GM13976 (cell line): ENCODE measurements at places on chromosomes 4 and X.

DNA sequence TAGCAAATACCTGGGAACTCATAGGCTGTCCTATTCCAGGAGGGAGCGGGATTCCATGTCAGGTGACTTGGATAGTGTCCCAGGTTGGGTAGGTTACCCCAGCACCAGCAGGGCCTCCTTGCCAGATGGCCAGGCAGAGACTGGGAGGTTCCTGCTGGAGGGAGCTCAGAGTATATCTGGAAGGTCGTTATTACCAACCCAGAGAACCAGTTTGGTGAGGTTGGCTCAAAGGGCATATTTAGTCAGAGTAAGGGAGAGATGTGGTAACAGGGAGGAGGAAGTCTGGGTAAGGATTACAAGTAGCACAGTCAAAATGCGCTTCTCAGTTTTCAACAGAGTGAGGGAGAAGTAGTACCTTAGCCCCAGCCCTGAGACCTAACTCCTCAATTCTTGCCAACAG lies 53.3 kb upstream of the LNX1 start:
- DNase-seq, result no peak

DNA sequence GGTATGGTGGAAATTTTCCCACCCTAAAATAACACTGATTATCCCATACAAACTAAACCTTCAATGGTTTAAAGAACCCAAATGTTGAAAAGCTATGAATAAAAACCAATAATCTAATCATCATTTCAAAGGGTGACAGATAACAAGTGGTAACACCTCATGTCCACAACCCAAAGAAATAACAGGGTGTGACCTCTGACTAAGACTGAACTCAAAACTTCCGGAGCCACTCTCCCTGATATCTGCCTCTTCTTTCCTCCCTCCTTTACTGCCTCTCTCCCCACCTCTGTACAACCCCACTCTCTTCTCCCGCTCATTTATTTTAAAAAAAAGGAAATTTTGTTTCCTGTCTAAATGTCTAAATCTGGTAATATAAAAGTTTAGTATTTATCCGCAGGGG lies 11.5 kb downstream of the FBXW7 start:
- no peak for DNase-seq

GRCh38 chrX:114071412-114071811 lies 512.5 kb upstream of the HTR2C start:
- no peak for DNase-seq

- DNase-seq, result no peak
Measured at GRCh38 chr4:40190880-40191815, 5.7 kb upstream of the RHOH start.

DNA sequence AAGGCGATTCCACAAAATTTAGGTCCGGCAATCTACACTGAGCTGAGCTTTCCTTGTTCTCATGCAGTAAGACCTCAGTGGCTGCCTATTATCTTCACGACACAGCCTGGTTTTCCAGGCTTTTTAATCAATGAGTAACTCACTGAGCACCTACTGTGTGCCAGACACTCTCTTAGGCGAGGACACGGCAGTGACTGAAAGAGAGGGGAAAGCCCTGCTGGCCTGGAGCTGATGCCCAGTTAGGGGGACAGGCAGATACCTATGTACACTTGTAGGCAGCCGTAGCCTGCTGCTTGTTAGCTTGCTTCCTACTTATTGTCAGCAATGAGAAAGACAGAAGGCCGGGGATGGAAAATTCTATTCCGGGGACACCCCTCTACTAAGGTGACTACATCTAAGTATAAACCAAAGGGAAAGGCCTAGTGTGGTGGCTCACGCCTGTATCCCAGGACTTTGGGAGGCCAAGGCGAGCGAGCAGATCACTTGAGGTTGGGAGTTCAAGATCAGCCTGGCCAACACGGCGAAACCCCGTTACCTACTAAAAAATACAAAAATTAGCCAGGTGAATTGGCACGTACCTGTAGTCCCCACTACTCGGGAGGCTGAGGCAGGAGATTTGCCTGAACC lies 3.8 kb downstream of the WDR1 start:
- no peak for DNase-seq

- no peak for DNase-seq
Measured at GRCh38 chr4:130043732-130044160, 947.8 kb downstream of the C4orf33 start.

- DNase-seq, result no peak
Measured at GRCh38 chrX:68848189-68848940, 19.5 kb downstream of the EFNB1 start.

- DNase-seq, result peak; percentile 32
Measured at GRCh38 chr4:84965553-84966381, 723 bp downstream of the WDFY3 start.

DNA sequence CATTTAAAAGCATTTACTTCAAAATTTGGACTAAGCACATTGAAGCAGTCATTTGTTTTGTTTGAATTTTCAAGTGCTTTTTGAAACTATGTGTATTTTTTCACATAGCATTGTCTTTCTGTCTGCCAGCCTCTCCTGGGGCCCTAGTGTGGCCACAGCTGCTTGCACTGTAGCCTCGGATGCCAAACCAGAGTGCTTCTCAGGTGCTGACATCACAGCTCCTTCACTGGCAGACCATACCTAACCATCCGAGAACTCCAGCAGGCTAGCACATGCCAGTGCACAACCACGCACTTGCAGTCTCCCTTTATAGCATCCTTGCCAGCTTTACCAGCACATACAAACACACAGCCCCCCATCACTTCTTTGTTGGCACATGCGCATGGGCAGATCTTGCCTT lies 1019.7 kb downstream of the STPG2 start:
- DNase-seq, result no peak

DNA sequence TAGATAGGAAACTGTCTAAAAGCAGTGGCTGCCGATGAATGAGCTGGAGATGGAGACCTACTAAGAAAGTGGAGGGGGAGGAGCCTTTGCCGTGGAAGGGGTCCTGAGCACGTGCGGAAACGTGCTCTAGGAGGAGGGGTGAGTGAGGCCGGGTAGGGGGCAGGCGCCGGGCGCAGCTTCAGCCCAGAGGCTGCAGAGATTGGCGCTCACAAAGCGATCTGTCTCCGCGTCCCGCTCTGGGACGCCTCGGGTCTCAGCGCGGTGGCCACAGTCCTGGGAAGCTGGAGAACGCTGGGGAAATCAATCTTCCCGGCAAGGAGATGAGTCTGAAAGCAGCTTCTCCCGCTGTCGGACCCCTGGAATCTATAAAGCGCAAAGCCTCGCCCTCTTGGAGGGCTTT lies 444 bp upstream of the ARHGAP6 start:
- DNase-seq, result peak; percentile 30

DNA sequence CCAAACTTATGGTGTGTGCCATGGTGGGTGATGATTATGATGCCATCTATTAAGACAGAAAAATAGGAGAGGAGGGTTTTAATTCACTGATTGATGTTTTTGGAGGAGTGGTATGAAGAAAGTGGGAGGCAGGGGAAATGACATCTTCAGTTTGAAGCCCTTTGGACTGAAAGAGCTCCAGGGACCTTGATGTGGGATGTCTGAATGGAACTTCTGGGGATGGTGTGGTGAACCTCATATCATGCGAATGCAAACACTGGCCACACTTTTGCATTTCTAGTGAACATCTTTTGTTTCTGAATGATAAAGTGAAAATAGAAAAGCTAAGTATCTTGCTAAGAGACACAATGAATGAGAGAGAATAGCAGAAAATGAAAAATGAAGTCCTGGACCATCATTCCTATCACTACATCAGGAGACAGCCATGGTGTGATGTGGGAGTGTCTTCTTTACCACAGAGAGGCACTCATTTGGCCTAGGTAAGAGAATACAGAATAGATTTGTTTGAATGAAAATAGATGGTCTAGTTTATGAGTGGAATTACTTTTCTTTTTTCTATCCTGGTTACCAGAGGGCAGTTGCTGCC lies 123.5 kb downstream of the ZNF827 start:
- DNase-seq, result no peak

- DNase-seq, result no peak
Measured at GRCh38 chr4:9811806-9812205, 30.4 kb downstream of the DRD5 start.
